ENCODE measurements at places on chromosomes 6 and 20.

DNA sequence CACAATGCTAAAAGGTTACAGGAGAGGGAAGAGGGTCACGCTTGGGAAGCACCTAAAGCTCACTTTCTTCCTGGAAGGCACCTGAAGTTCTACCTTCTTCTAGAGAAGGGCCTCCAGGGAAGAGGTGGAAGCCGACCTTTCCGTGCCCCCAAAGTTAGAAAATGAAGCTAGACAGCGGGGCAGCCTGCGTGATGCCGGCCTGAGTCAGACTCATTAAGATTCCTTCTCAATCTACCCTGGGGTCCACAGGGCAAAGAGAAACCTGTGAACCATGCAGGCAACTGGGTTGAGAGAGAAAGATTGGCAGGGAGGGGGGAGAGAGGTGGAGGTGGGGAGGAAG is 54.8 kb upstream of the CCDC167 start:
- DNase-seq, result peak; percentile 21

DNA sequence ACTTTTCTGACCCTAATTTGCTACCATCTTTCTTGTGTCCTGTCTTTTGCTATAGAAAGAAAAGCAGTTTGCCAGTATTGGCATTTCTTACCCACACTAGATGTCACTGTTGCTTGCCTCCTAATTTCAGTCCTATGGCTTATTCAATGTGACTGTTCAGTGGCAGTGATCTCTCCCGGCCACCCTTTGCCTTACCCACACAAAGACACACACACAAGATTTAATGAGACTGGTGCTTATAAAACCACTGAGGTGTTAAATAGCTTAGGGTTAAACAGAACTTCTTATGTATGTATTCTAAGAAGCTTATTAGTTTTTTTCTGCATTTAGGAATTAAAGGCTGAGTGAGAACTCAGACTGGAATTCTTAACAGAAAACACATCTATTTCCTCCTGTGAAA is 233.6 kb upstream of the ASCC3 start:
- no peak for DNase-seq

DNA sequence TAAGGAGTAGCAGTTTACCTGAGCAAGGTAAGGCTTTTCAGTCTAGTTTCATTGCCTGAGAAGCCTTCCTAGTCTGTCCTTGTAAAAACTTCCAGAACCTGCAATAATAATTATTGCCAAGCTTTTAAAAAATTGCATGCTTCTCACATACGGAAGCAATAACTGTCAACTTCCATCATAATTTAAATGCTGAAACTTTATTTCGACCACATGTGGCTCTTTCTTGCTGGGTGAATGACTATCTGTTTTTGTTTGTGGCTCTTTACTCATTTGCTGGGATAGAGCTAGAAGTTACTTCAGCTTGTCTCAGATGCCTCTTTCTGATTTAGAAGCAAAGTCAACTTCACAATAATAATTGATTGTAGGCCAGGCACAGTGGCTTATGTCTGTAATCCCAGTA is 95.9 kb upstream of the COL21A1 start:
- no peak for DNase-seq

DNA sequence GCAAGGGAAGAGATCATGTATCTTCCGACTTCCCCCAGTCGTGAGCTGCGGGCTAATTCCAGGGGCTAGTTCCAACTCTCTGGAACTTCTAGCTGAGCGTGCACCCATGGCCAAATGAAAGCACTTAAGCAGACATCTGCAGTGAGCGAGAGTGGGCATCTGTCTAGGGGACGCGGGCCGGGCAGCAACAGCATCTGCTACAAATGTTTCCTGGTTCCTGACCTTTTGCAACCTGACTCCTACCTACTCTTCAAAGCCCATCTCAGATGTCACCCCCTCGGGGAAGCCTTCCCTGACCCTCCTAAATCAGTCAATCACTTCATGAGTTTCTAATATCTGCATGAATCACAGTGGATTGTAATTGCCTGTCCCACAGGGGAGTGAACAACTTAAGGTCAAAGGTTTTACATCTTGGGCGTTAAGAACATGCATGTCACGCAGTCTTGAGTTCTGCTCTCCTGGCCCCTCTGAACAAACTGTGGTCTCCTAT is 141.9 kb downstream of the CEBPB start:
- no peak for DNase-seq

DNA sequence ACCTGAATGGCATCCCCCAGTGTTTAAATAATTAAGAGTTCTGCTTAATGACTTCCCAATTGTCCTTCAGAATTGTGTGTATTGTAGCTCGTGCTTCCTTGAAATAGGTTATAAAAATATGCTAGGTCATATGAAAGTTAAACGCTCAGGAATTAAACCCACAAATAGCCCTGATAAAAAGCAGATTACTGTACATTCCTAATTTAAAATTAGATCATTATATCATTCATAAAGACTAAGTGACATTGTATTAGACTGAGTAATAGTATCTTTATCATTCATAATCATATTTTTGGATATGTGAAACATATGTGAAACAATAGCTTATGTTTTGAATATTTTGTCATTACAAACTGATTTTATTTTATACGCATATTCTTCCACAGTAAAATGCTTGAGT is 1706.7 kb downstream of the HACE1 start:
- DNase-seq, result no peak

DNA sequence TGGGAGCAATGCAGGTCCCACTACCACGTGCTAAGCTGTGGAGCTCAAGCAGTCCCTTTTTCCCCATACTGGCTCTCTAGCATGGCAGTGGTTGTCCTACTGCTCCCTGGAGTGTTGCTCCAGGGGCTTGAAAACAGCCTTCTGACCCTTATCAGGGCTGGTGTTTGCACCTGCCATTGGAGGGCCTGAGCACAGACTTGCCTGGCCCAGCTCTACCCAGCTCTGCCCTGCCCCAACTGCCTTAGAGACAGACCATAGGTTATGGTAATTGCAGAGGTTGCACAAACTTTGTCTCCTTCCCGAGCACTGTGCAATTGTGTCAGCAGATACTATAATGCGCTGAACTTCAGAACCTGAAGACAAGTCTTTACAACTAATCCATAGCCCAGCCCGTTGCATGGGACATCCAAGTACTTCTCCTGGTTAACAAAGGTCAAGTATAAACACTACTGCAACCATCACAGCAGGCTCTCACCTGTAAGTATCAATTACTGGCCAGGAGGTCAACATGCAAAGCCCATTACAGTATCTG is 58.7 kb downstream of the PDSS2 start:
- no peak for DNase-seq

GRCh38 chr6:119539066-119539746 is 189.6 kb upstream of the MAN1A1 start:
- DNase-seq, result no peak

- no peak for DNase-seq
These were observed 570 bp upstream of the PLCB4 start for GRCh38 chr20:9068233-9068801.

DNA sequence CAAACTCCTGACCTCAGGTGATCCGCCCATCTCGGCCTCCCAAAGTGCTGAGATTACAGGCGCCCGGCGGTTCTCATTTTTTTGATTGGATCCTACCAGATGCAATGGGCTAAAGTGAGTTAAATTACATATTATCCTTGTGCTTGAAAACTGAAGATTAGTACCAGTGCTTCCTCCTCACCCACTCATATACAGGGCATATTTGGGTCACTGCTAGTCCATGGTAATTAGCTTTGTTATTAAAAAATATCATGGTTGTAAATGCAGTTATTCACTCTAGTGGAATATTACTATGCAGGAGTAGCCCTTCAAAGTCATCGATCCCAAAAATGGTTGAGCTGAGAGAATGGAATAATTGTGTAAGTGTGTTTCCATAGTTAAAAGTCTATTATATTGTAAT is 26.5 kb downstream of the ZNF292 start:
- no peak for DNase-seq

- no peak for DNase-seq
These were observed 266.1 kb upstream of the RNF24 start for GRCh38 chr20:4281258-4282055.

DNA sequence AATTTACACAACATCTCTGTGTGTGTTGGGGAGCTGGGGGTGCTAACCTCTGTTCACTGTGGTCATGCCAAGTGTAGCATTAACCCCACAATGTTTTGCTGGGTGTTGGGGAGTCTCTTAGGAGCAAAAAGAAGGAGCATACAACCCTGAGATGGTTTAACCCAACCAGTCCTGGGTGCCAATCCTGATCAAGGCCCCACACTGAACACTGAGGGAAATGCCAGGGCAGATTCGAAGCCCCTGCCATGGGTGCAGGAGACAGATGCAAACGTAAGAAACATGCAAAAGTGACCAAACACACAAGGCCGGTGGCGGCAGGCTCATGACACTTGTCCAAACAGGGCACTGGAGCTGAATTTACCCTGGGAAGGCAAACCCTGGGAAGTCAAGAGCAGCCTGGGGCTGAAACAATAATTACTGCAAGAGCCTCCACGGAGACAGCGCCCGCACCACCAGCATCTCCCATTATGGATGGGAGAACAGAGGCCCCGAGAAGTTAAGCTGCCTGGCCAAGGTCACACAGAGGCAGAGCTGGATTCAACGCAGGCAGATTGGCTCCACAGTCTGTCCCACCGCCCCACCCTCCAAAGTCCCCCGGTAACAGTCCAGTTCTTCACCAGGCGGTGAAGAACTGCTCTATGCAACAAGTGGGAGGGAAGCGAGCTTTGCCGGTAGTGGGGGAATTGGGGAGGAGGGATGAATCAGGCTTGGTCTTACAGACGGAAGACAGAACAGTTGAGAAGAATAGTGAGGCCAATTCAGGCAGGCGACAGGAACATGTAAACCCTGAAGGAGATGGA is 8.5 kb downstream of the ACSS1 start:
- DNase-seq, result no peak

- DNase-seq, result no peak
These were observed 16.4 kb upstream of the CCDC28A start for GRCh38 chr6:138757136-138757535.

GRCh38 chr6:40894962-40895799 is 143.8 kb downstream of the UNC5CL start:
- DNase-seq, result no peak

- peak; percentile 9 for DNase-seq
These were observed 146.9 kb downstream of the PHACTR3 start for GRCh38 chr20:59751075-59751711.

GRCh38 chr6:8888468-8888867 is 453.1 kb upstream of the SLC35B3 start:
- no peak for DNase-seq

DNA sequence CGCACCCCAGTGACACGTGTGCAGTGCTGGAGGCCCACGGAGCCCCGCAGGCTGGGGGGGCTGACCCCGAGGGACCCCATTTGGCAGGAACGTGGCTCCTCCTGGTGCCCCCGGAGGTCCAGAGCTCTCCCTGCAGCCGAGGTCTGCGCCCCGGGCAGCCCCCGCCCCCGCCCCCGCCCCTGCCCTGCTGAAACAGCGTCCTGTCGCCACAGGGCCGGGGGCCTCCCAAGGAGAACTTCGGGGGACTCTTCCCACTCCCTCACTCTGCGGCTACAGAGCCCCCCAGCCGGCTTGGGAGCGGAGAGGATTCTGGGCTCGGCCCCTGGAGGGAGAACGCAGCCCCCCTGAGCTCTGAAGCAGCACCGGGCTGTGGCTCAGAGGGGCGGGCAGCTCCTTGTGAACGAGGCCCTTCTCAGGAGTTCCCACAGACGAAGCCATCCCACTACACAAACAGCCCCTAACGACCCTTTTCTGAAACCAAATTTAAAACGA is 115.2 kb downstream of the DLL1 start:
- DNase-seq, result no peak

Data from AG04449 (cell line).